ENCODE measurements at places on chromosomes 13 and 19. TPM values are rescaled to one million over a fixed set of nuclear protein-coding genes. Genes with fewer than 3 reads are reported as not detected.

Gene CDKN2D
- 7.4 TPM for total RNA-seq

Gene CYP2A7
- total RNA-seq, result not detected

Gene PSG11
- total RNA-seq, result not detected

Gene ZNF534
- 0.59 TPM for total RNA-seq

Gene B9D2
- total RNA-seq, result 3.4 TPM

Gene GRIN2D
- total RNA-seq, result 0.45 TPM

Gene ZNF766
- total RNA-seq, result 11.5 TPM

Gene RNF17
- not detected for total RNA-seq

Gene ATP8B3
- total RNA-seq, result 1.9 TPM

Gene KCTD12
- total RNA-seq, result 41.6 TPM

Data from right cardiac atrium (tissue), 5 donors.